ENCODE measurements at places on chromosomes 11 and 22.

- no peak for DNase-seq
Measured at GRCh38 chr11:68033708-68034045, 3.2 kb downstream of the NDUFS8 start.

GRCh38 chr11:43573233-43573632 lies 107.3 kb upstream of the HSD17B12 start:
- peak; percentile 39 for DNase-seq

- DNase-seq = peak; percentile 26
Measured at GRCh38 chr11:67572747-67573419, 10.7 kb upstream of the GSTP1 start.

- no peak for DNase-seq
Measured at GRCh38 chr11:20137637-20138036, 22.6 kb downstream of the DBX1 start.

DNA sequence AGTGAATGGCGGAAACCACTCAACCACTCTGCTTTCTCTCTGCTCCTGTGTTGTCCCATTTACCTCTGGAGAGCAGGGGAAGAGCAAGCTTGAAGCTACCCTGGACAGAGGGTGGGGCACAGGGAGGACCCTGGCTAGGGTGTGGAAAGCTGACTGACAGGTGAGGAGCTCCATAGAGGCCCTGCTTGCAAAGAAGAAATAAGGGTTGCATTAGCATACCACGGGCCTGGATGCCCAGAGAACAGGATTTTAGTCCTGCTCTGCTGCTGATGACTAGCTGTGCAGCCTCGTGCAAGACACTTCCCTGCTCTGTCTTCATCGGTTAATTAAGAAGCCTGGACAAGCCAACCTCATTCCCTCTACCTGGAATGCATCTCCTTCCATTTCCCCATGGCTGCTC lies 135.0 kb downstream of the BUD13 start:
- DNase-seq = no peak

Data from HCEC 1CT (cell line).